ENCODE measurements at places on chromosomes 4 and X. TPM values are rescaled to one million over a fixed set of nuclear protein-coding genes. Genes with fewer than 3 reads are reported as not detected.

ETDC gene
- total RNA-seq = not detected

SHROOM3 gene
- 9.3 TPM for total RNA-seq

PAGE4 gene
- total RNA-seq = not detected

EXOSC9 gene
- 79.0 TPM for total RNA-seq

NPY5R gene
- total RNA-seq = 8.2 TPM

DDX53 gene
- not detected for total RNA-seq

ADH6 gene
- total RNA-seq = not detected

RPL34 gene
- total RNA-seq = 932 TPM

P2RY10 gene
- not detected for total RNA-seq

TLR10 gene
- total RNA-seq = not detected

DNA sequence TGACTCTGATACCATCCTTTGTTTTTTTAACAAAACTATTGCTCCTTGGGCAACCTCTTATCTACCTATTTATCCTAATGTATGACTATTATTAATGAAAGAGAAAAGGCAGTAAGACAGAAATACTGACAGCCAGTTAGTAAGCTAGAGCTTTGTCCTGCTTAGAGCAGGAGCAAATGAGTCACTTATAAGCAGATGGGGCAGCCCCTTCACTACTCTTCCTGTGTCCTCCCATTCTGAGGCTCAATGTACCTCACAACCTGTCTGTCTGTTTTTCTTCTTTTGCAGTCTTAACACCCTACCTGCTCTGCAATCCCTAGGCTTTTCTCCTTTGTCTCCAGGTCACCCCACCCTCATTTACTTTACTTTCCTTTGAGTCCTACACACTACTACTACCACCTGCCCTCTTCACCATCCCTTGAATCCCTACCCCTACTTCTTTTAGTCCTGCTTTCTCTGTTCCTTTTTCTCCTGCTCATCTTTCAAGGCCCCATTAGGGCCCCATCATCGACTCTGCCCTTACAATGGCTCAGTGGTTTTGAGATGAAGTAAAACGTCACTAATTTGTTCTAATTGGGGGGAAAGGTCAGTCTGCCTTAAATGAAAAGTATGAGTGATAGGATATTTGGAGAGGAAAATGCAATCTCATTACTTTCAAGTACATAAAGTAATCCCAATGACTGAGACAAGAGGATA lies 294.3 kb downstream of the GUCY2F start:
- peaks cover 5% of the 10 kb centered on the region for H3K27me3 ChIP-seq
- no peak for DNase-seq
- H3K4me1 ChIP-seq = no peaks in the 10 kb centered on the region
- no peak overlapping the region for H3K27ac ChIP-seq

DNA sequence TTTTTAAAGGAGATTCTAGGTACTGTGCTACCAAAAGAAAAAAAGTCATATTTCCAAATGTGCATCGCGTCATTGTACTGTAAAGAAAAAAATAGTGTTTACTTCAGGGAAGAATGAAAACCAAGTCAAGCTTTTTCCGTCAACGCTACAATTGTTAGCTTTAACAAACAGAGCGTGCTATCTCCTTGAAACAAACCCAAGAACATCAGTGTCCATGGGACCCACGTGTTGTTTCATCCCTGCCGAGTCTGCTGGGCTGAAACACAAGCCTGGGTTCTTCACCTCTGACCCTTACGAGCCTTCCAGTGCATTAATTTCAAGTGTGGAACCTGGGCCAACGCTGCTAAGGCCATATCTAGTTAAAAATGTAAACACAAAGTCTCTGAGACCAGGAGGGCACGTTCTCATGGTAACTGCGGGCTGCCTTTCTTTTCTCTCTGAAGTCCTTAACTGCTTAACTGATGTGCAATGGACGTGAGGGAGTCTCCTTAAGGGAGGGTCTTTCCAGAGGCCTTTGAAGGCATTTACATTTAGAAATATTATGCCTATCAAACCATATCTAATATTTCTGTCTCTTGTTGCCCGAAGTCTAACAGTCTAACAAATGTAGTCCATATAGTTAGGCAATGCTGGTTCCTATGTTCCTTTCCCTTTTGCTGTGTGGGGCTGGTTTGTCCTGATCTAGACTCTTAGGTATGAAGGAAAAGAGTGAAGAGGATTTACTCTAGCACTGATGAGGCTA lies 36.3 kb downstream of the ING2 start:
- no peaks in the 10 kb centered on the region for H3K36me3 ChIP-seq
- DNase-seq = no peak
- H3K4me1 ChIP-seq = peaks cover 6% of the 10 kb centered on the region
- no peaks in the 10 kb centered on the region for H3K27me3 ChIP-seq
- no peak overlapping the region for H3K27ac ChIP-seq

DNA sequence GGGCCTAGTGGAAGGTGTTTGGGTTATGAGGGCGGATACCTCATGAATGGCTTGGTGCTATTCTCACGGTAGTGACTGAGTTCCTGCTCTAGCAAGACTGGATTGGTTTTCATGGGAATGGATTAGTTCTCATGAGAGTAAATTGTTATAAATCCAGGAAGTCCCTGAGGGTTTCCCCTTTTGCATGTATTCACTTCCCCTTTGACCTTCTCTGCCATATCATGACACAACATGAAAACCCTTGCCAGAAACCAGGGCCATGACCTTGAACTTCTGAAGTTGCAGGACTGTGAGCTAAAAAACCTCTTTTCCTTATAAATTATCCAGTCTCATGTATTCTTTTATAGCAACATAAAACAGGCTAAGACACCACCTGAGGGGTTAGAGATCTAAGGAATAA lies 529.7 kb upstream of the RPS6KA3 start:
- no peak overlapping the region for H3K4me3 ChIP-seq
- DNase-seq = no peak
- H3K4me1 ChIP-seq = no peaks in the 10 kb centered on the region

DNA sequence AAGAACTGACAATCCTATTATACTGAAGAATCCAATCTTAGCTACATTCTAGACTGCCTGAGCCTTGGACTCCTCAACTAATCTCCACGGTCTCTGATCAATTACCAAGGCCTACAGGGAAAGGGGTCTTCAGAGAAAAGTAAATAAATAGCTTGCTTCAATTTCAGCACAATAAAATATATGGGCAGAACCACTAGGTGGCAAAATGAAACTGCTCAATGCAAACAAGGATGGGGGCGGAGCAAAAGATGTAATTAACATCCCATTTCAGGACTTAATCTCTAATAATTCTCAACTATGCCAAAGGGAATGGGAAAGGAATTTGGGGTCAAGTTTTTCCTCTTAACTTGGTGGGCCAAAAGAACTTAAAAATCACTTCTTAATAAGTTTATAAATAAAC lies 78.4 kb upstream of the MAP3K15 start:
- no peaks in the 10 kb centered on the region for H3K27me3 ChIP-seq
- H3K4me1 ChIP-seq = peaks cover 6% of the 10 kb centered on the region
- no peaks in the 10 kb centered on the region for H3K36me3 ChIP-seq
- DNase-seq = peak; percentile 72
- H3K4me3 ChIP-seq = no peak overlapping the region

DNA sequence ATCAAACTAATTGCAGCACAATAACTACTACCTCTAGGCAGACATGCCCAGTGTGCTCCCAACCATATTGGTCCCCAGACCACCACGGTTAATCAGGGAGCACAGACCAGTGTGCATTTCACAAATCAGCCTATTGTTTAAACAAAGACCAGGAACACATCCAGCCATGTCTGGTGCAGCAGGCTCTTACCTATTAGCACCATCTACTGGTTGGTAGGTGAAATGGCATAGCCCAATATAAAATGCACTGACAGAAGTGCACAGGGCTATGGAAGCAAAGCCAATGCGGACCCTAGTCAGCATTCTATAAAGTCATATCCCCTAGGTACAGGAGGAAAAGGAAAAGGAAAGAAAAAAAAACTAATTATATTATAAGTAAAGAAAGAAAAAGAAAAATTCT lies 15.5 kb upstream of the CYLC1 start:
- H3K27me3 ChIP-seq = no peaks in the 10 kb centered on the region
- DNase-seq = peak; percentile 33
- no peak overlapping the region for H3K4me3 ChIP-seq
- H3K4me1 ChIP-seq = no peaks in the 10 kb centered on the region
- H3K27ac ChIP-seq = no peak overlapping the region
- H3K36me3 ChIP-seq = no peaks in the 10 kb centered on the region

GRCh38 chrX:53357799-53358530 lies 64.5 kb downstream of the SMC1A start:
- DNase-seq = peak; percentile 39
- H3K36me3 ChIP-seq = no peaks in the 10 kb centered on the region
- H3K4me1 ChIP-seq = no peaks in the 10 kb centered on the region
- H3K27me3 ChIP-seq = no peaks in the 10 kb centered on the region
- no peak overlapping the region for H3K27ac ChIP-seq

- no peak for DNase-seq
- H3K27ac ChIP-seq = no peak overlapping the region
- H3K4me1 ChIP-seq = no peaks in the 10 kb centered on the region
- H3K36me3 ChIP-seq = no peaks in the 10 kb centered on the region
Measured at GRCh38 chr4:61923179-61923578, 723.1 kb downstream of the ADGRL3 start.

- H3K27me3 ChIP-seq = no peaks in the 10 kb centered on the region
- peak; percentile 56 for DNase-seq
- H3K4me1 ChIP-seq = no peaks in the 10 kb centered on the region
- H3K4me3 ChIP-seq = no peak overlapping the region
- H3K36me3 ChIP-seq = no peaks in the 10 kb centered on the region
Measured at GRCh38 chrX:102934624-102935023, 2.4 kb upstream of the RAB40AL start.

- H3K27me3 ChIP-seq = no peaks in the 10 kb centered on the region
Measured at GRCh38 chr4:6688879-6689505, 4.7 kb upstream of the S100P start.

- DNase-seq = peak; percentile 98
- peaks cover 10% of the 10 kb centered on the region for H3K36me3 ChIP-seq
- peaks cover 17% of the 10 kb centered on the region for H3K4me1 ChIP-seq
- peak overlapping the region; percentile 88 for H3K4me3 ChIP-seq
- H3K27ac ChIP-seq = peak overlapping the region; percentile 100
Measured at GRCh38 chr4:15001248-15001868, 923 bp upstream of the CPEB2 start.

Measured in A673 (cell line).